Activated naive CD4-positive, alpha-beta T cell (primary cell): ENCODE measurements at places on chromosomes 11 and 22.

- no peak for DNase-seq
These were observed 131.7 kb upstream of the ISX start for GRCh38 chr22:34934261-34934660.

GRCh38 chr22:45096256-45096907, 67.3 kb upstream of the NUP50 start:
- DNase-seq = peak; percentile 10

- no peak for DNase-seq
These were observed 410.4 kb downstream of the TENM4 start for GRCh38 chr11:79030448-79030847.

- no peak for DNase-seq
These were observed 802.7 kb downstream of the METTL15 start for GRCh38 chr11:28910926-28911325.

GRCh38 chr11:36240801-36241200, 48.4 kb downstream of the COMMD9 start:
- no peak for DNase-seq

DNA sequence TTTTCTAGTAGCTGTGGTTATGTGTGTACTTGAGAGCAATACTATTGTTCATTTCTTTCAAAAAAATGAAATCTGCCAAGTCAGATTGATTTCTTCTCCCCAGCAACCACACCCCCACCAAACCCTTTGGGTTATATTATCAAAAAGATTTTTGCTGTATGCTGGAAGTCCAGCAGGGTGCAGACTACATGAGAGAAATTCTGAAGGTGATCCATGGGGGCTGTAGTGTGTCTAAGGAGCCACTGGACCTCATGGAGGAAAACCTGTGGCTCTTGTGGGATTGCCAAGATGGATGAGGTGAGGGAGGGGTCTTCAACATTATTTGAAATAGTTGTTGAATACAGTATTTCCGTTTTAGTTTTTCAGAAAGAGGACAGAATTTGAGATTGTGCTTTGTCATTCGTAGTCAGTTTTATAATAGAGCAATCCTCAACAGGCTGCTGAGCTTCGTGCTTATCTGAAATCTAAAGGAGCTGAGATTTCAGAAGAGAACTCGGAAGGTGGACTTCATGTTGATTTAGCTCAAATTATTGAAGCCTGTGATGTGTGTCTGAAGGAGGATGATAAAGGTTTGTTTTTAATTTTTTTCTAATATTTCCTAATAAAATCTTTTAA, 3.1 kb downstream of the EIF3M start:
- no peak for DNase-seq

DNA sequence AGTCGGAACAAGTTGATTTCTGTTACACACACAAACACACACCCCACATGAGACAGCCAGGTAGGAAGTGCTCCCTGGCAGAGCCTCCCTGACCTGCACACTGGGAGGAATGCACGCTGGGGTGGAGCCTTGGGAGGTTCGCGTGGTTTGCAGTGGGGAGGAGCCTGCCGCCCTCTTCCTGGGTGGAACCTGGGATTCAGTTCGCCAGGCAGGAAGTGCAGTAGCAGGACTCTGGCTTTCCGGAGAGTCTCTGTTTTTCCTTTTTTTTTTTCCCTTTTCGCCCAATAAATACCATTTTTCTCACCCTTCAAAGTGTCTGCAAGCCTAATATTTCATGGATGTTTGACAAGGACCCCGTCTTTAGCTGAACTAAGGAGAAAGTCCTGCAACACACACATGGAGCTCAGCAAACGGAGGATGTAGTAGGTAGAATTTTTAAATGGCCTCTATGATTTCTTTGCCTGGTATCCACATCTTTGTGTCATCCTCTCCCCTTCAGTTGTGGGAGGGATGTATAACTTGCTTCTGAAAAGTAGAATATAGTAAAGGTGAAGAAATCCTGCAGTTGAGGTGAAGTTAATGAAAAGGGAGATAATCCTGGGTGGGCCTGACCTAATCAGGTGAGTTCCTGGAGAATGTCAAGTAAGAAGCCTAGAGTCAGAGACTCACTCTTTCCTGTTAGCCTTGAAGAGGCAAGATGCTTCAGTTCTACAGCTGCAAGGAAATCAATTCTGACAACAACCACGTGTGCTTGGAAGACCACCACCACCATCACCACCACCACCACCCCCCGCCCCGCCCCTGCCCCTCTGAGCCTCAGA, 72.9 kb downstream of the PIWIL4 start:
- no peak for DNase-seq
